ENCODE measurements at places on chromosomes 1 and 21.

DNA sequence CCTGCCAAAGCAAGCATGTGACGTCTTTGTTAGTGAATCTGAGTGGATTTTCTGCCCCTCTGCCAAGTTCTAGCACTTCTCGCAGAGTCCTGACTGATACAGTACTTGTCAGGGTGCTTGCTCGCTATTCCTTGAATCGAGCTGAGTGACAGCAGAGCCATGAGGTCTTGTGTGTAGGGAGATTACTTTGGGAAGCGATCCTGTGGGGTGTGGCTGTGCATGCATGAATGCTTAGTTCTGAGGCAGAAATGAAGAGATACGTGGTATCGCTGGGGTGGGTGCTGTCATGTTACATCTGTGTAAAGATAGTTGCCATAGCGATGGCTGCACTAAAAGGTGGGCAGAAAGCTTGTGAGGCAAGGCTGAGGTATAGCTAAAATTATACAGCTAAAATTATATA lies 19.3 kb upstream of the DNAJC28 start:
- DNase-seq = no peak

DNA sequence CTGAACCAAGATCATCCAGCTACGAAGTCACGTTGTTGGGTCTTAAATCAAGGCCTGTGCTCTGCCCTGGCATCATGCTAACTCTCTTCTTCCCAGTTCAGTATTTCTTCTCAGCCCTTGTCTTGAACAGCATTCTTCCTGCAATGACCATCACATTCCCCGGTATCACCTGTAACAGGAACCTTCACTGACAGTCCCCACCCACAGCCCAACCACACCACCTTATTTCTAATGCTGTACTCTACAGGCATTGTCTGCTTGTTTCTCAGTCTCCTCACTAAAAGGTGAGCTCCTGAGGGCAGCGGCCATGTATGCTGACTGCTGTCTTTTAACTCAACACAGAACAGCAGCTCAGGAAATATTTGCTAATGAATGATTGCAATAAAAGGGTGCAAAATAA lies 54.0 kb downstream of the DAB1 start:
- no peak for DNase-seq

GRCh38 chr21:14312871-14313270 lies 70.1 kb downstream of the HSPA13 start:
- no peak for DNase-seq

GRCh38 chr1:40689737-40690136 lies 1.8 kb upstream of the NFYC start:
- DNase-seq = no peak

DNA sequence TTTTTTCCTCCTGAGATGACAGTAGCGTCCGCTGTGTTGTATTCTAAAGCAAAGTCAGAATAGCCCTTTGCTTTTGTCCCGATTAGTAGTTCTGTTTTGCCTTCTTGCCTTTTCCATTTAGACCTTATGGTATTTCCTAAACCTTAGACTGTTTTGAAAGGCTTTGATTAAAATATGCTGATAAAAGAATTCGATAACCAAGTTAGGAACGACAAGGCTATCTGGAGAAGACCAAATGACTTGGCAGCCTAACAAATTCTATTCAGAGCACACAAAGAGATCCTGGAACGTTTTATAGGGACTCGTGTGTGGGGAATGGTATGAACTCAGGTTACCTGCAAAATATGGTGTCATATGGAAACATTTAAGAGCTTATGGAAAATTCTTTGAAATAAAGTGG lies 42.9 kb downstream of the NFIA start:
- DNase-seq = no peak

DNA sequence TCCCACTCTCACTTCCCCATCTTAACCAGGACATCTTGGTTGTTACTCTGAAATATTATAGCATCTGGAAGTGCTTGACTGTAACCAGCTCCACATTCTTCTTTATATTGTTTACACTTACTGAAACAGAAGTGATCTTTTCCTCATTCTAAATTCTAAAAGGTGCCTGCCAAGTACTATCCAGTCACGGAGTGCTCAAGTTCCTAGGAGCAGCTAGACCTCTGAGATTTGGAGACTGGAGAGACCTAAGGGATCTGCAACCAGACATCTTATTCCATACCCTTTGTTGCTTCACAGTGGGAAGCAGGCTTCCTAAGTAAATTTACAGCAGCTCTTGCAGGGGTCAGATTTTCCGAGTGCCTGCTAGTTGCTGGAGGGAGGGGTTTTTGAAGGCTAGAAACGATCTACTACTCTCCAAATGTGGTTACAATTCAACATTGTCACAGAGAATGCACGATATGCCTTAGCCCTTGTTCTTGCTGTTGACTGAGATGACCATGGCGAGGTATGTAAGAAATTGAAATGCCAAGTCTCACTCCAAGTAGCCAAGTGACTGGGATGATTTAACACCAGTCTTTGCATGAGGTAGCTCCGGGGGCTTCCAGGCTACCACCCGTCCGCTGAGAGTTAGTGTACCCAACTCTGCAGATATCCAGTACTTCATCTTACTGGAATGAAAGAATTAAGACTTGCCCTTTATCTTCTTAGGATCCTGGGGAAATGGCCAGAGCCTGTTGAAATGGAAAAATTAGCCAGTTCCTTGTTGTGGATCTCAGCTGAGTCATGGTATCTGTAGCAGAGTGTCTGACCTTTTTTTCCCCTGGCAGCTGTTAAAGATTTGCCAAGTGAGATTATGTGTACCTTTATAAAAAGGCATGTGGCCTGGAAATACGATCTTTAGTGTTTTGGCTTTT lies 150.8 kb downstream of the MAST2 start:
- no peak for DNase-seq

DNA sequence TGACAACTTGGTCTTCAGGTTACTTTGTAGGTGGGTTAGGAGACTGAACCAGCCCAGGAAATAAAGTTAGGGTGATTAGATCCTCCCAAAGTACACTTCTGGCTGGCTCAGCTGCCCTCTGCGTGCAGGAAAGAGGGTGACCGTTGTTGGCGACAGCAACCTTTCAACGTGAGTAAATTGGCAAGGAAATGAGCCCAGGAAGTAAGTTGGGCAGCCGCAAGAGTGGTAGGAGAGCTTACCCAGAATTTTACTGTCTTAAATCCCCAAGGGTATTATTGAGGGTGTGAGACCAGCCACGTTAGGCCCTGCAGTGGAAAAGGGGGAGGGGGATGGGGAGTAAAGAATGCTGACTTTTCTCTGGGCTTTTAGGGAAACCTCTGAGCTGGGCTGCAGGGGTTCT lies 1.6 kb downstream of the TENT5C start:
- peak; percentile 7 for DNase-seq

DNA sequence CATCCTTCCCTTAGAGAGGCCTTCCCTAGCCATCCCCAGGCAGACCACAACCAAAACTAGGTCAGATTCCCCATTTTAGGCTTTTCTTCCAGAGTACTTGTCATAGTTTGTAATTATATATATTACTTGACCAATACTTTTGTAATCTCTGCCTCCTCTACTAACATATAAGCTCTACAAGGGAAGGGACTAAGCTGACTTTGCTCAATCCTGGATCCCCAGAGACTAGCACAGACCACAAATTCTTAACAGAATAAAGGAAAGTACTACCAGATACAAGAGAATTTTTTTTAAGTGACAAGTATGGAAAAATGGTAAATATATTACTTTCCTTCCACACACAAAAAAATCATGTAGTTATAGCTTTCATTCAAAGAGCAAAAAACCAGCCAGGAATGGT lies 2.0 kb downstream of the ZMYM6 start:
- DNase-seq = no peak

GRCh38 chr21:46295996-46296752 lies 10.0 kb downstream of the YBEY start:
- peak; percentile 35 for DNase-seq

- no peak for DNase-seq
Measured at GRCh38 chr1:31666263-31666963, 21.7 kb upstream of the PEF1 start.

- no peak for DNase-seq
Measured at GRCh38 chr1:10644307-10645128, 151.9 kb downstream of the CASZ1 start.

DNA sequence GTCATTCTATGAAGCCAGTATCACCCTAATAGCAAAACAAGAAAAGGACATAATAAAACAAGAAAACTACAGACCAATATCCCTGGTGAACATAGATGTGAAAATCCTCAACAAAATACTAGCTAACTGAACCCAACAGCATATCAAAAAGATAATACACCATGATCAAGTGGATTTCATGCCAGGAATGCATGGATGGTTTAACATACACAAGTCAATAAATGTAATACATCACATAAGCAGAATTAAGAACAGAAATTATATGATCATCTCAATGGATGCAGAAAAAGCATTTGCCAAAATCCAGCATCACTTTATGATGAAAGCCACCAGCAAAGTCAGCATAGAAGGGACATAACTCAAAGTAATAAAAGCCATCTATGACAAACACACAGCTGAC lies 6.5 kb upstream of the PM20D1 start:
- no peak for DNase-seq

DNA sequence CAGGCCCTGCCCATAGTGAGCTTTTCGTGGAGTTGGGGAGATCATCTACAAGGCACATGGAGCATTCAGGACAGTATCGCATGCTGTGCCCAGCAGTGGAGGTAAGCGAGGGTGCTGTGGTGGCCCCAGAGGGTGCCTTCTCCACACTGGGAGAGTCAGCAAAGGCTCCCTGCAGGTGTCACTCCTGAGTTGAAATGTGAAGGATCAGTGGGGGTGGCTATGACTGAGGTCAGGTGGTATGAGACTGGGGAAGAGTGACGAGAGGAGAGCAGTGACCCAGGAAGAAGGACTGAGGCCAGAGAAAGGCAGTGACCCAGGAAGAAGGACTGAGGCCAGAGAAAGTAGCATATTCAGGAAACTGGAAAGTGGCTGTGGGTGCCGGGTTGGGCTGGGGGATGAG lies 53.0 kb downstream of the SPAG17 start:
- DNase-seq = no peak

GRCh38 chr1:62589321-62589720 lies 8.0 kb upstream of the ANGPTL3 start:
- DNase-seq = no peak

DNA sequence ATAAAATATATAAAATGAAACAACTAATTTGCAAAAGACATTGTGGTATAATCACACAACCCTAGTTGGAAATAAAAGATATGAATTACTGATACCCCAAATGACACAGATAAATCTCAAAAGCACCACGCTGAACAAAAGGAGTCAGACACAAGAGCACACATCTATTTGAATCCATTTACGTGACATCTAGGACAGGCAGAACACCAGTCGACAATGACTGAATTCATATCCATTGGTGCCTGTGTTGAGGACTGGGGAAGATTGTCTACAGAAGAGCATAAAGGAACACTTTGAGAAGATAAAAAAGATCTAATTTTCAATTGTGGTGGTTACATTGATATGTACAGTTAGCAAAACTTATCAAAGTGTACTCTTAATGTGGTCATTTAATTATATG lies 874.1 kb downstream of the LTN1 start:
- no peak for DNase-seq

DNA sequence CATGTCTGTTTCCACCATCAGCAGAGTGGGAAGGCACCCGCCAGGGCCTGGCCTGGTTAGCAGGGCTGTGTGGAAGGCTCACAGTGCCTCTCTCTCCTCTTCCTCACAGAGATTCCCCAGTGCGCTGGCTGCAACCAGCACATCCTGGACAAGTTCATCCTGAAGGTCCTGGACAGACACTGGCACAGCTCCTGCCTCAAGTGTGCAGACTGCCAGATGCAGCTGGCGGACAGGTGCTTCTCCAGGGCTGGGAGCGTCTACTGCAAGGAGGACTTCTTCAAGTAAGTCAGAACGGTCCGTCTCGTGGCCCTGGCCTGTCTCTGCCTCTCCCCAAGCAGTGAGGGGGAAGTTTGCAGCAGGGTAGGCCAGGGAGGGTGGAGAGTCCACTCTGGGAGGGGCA lies 18.1 kb downstream of the LHX4 start:
- DNase-seq = no peak

GRCh38 chr1:204225841-204226735 lies 12.3 kb upstream of the GOLT1A start:
- no peak for DNase-seq
